ENCODE measurements at places on chromosomes 6 and 20. TPM values are rescaled to one million over a fixed set of nuclear protein-coding genes. Genes with fewer than 3 reads are reported as not detected.

The CLDN20 gene
- not detected for polyA plus RNA-seq

The KCNG1 gene
- 3.3 TPM for polyA plus RNA-seq

The KCNB1 gene
- polyA plus RNA-seq, result not detected

The GRM1 gene
- polyA plus RNA-seq, result not detected

The EPPIN gene
- polyA plus RNA-seq, result not detected

The NRSN1 gene
- polyA plus RNA-seq, result not detected

The SLC17A1 gene
- polyA plus RNA-seq, result not detected

The PROKR2 gene
- polyA plus RNA-seq, result not detected

The OR2B6 gene
- polyA plus RNA-seq, result not detected

The AGPAT1 gene
- polyA plus RNA-seq, result 17.2 TPM

The PIM1 gene
- 31.1 TPM for polyA plus RNA-seq

The SLC26A8 gene
- polyA plus RNA-seq, result not detected

The GFOD1 gene
- 10.9 TPM for polyA plus RNA-seq

The EYS gene
- polyA plus RNA-seq, result 0.04 TPM

Measured in IgD-negative memory B cell (primary cell).